Activated naive CD8-positive, alpha-beta T cell treated with anti-CD3 and anti-CD28 coated beads, Interleukin-2, amount 10 ng/mL, durations not matched to agents 7 days and 5 days (primary cell): ENCODE measurements at places on chromosomes 16 and 17. TPM values are rescaled to one million over a fixed set of nuclear protein-coding genes. Genes with fewer than 3 reads are reported as not detected.

PLXDC1 gene
- 17.9 TPM for total RNA-seq

NTN3 gene
- total RNA-seq: not detected

GRCh38 chr16:54454616-54455015 lies 168.0 kb upstream of the IRX3 start:
- peak; percentile 26 for DNase-seq

MBTPS1 gene
- total RNA-seq: 73.2 TPM

- DNase-seq: no peak
Measured at GRCh38 chr17:8481089-8481488, 45.4 kb downstream of the NDEL1 start.

- DNase-seq: no peak
Measured at GRCh38 chr17:45686250-45686649, 97.9 kb upstream of the CRHR1 start.

DNA sequence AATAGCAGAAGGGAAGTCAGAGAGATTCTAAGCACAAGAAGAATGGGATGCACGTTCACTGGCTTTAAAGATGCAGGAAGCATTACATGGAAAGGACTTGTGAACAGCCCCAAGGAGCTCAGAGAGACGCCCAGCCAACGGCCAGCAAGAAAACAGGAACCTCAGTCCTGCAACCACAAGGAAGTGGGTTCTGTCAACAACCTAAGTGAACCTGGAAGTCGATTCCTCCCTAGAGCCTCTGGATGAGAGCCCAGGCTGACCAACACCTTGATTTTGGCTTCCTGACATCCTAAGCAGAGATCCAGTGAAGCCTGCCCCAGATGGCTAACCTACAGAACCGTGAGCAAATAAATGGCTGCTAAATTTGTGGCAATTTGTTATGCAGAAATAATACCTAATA lies 24.5 kb downstream of the GPR142 start:
- DNase-seq: no peak

PLA2G10 gene
- total RNA-seq: not detected

GRCh38 chr17:59812139-59812538 lies 80.6 kb downstream of the TUBD1 start:
- DNase-seq: no peak

GRCh38 chr16:67115639-67116038 lies 5.9 kb downstream of the PHAF1 start:
- DNase-seq: no peak

DNA sequence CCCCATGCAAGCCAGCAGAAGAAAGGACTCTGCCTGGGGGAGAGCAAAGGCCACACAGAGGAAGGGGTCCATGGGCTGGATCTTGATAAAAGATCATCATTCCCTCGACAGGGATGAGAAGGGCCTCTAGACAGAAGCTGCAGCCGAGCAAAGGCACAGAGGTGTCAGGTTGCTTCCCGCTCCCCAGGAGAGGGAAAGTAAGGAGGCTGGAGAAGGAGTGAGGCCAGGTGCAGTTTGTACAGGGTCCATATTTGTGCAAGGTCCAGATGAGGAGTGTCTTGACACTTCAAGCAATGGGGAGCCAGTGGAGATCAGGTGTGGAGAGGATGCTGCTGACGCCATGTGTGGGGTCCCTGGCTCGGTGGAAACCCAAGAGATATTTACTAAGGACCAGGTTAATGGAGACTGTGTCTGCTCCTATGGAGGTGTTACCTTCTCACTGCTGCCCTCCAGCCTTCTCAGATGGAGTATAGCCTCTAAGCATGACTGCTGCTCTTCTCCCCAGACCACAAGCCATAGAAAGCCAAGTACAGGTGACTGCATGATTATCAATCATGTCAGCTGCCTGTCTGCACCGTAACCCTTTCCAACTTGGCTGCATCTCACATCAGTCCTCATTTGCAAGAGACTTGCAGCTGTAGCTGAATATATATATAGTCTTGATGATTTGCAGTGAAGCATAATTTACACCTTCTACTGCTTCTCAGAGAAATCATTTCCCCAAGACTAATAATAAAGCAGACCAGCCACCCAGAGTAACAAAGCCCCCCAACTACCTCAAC lies 21.1 kb downstream of the GAS7 start:
- no peak for DNase-seq

GRCh38 chr17:34883106-34884000 lies 77.9 kb downstream of the CCT6B start:
- no peak for DNase-seq

KRTAP1-1 gene
- total RNA-seq: not detected

GRCh38 chr17:77498791-77499698 lies 358.3 kb downstream of the SEC14L1 start:
- DNase-seq: peak; percentile 23

- DNase-seq: no peak
Measured at GRCh38 chr17:50123649-50124349, 6.2 kb downstream of the SAMD14 start.

CDH15 gene
- total RNA-seq: not detected

DNA sequence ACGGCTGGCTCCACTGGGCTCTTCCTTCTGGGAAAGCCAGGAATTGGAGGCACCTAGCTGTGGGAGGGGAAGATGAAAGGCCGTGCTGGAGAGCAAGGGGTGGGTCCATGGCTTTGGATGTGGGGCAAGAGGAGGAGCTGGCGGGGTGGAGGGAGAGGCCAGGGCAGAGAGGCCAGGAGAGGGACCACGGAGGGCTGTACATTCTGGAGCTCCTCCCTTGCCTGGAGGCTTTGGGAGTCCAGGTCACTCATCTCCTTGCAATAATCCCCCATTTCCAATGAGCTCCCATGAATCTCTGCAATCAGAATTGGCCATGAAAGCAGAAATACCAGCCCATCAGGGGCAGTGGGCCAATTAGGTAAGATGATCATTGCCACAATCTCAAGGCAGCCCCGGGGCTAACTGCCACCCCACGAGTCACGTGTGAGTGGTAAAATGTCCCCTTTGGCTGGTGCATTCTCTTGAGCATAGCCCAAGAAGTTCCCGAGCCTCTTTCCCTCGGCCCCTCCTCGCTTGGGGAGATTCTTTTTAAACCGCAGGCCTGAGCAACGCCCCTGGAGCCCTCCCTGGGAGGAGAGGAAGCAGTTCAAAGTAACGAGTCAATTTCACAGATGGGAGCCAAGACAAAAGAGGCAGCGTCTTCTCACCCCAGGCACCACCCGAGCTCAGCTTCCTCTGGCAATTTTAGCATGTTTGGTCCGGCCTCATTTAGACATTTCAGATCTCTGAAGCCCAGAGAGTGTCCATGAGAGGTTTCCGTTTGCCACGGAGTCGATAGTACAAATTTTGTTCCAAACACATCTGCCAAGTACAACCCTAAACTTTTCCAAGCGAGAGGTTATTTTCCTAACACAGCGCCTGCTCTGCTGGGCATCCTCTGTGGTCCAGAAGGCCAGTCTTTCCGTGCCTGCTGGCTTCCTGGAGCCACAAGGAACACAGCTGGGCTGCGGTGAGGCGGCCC lies 13.4 kb downstream of the RTN4RL1 start:
- no peak for DNase-seq

GRCh38 chr17:16986391-16986790 lies 14.5 kb upstream of the TNFRSF13B start:
- no peak for DNase-seq

MYO15A gene
- 1.0 TPM for total RNA-seq

- no peak for DNase-seq
Measured at GRCh38 chr17:65892912-65893377, 299.0 kb downstream of the CEP112 start.

TOM1L1 gene
- not detected for total RNA-seq

DNA sequence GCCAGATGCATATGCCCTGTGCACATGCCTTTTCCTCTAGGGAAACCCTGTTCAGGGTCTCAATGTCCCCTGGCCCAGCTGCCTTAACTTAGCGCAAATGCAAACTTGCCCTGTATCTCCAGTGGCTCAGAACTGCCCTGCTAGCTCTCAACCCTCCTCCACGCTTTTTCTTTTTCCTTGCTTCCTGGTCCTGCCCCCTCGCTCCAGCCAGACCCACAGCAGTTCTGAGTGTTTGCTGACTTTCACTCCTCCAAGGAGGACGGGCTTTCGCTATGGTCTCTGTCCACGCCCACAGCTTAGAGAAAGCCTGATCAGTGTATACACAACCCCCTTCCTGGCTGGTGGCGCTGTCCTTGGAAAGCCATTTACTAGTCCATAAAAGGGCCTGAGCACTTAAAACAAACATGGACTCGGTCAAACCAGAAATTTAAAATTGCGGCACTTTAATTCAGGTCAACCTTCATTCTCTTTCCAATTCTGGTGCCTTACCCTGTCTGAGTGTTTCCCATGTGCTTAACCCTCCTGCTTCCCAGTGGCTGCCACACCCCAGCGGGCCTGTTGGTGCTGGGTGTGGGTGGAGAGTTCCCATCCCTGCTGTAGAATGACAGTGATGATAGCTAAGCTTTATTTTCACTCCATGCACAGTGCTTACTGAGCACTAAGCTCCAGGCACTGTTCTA lies 15.6 kb upstream of the TMEM98 start:
- DNase-seq: no peak

DNA sequence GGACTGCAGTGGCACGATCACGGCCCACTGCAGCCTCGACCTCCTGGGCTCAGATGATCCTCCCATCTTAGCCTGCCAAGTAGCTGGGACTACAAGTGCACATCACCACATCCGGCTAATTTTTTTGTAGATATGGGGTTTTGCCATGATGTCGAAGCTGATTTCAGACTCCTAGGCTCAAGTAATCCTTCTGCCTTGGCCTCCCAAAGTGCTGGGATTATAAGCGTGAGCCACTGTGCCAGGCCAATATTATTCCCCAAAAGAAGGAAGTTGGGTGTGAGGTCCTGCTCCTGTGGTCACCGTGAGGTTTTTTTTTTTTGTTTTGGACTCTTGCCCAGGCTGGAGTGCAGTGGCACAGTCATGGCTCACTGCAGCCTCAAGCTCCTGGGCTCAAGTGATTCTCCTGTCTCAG lies 1.5 kb downstream of the AMZ2 start:
- no peak for DNase-seq

DNA sequence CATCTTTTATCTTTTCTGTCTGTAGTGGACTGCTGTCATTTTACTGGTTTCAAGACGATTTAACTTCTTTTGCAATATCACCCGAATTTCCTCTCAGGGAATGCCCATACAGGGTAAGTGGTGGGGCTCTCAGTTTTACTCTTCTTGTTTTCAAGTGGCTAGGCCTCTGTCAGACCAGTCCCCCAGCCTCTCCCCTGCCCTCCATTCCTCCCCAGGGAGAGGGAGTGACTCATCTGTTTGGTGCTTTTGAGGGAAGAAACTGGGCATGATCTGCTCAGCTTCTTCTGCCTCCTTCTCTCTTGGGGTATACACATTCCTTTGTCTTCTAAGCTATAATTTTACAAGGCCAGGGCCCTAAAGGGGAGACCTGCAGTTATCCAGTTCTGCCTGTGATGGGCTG lies 332.0 kb downstream of the CBLN1 start:
- no peak for DNase-seq

GRCh38 chr17:18025241-18025944 lies 13.6 kb downstream of the ATPAF2 start:
- DNase-seq: no peak

DNA sequence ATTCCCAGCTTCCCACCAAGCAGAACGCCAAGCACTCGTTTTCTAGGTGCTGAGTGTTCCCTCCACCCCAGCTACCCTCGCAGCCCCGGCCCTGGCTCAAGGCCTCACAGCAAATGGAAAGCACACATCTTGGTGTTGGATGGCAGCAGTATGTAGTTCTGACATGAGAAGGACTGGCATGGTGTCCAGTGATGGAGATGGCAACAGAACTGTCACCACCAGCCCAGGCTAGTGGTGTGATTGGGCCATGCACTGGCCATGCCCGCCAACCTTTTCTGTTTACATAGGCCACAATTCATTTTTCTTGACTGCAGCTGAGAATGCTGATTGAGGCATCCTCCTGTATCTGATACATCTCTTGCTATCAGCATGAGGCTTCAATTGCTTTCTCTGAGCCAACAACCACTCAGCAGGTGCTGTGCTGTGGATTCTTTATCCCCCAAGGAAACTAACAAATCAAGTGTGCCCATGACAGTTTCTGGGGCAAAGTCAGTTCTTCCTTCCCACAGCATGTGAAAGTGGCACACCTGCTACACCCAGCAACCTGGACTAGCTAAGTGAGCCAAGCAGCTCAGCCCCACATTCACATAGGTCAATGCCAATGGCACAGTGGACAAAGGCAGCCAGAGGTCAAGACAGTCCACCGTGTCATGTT lies 3.8 kb downstream of the SLC12A4 start:
- no peak for DNase-seq

PSME3 gene
- total RNA-seq: 85.0 TPM

GRCh38 chr16:30656974-30657865 lies 1.0 kb upstream of the FBRS start:
- DNase-seq: no peak

KCNAB3 gene
- total RNA-seq: 12.5 TPM

- DNase-seq: no peak
Measured at GRCh38 chr17:13538841-13539411, 62.8 kb downstream of the HS3ST3A1 start.

GRCh38 chr17:74877592-74878548 lies 5.1 kb upstream of the FDXR start:
- no peak for DNase-seq

IGFALS gene
- 0.55 TPM for total RNA-seq

OR4D1 gene
- total RNA-seq: 0.72 TPM

KRTAP2-3 gene
- not detected for total RNA-seq
